Activated CD8-positive, alpha-beta T cell treated with anti-CD3 and anti-CD28 coated beads for 36 hours (primary cell): ENCODE measurements at places on chromosomes 1 and 21. TPM values are rescaled to one million over a fixed set of nuclear protein-coding genes. Genes with fewer than 3 reads are reported as not detected.

Gene TSTD1
- 70.8 TPM for total RNA-seq

Gene BATF3
- 61.3 TPM for total RNA-seq

Gene NR1I3
- total RNA-seq: not detected

Gene FCAMR
- not detected for total RNA-seq

Gene OR2T29
- total RNA-seq: not detected

Gene CD1B
- total RNA-seq: not detected

Gene NDUFS2
- 97.1 TPM for total RNA-seq

Gene TOMM20
- 159 TPM for total RNA-seq

Gene ATP5PF
- 154 TPM for total RNA-seq

Gene KRTAP15-1
- not detected for total RNA-seq

Gene TARS2
- total RNA-seq: 43.3 TPM

Gene C4BPB
- total RNA-seq: 2.2 TPM

Gene HHAT
- total RNA-seq: 0.99 TPM

Gene LCE5A
- total RNA-seq: not detected

Gene ZBTB8B
- total RNA-seq: not detected

Gene SPSB1
- 1.5 TPM for total RNA-seq

Gene CDKN2C
- 18.4 TPM for total RNA-seq

Gene PTCH2
- total RNA-seq: 0.97 TPM

Gene ENSA
- 177 TPM for total RNA-seq

Gene TDRD10
- total RNA-seq: not detected

Gene IRF6
- total RNA-seq: 1.2 TPM

Gene NBPF26
- total RNA-seq: 18.7 TPM

Gene CPLANE2
- 1.2 TPM for total RNA-seq

Gene CNTN2
- not detected for total RNA-seq

Gene TPTE
- not detected for total RNA-seq

Gene TRIM17
- total RNA-seq: 2.7 TPM

Gene CRYAA
- not detected for total RNA-seq

Gene BGLAP
- 2.5 TPM for total RNA-seq

Gene SMIM1
- total RNA-seq: 1.5 TPM

Gene L1TD1
- total RNA-seq: not detected

Gene REN
- total RNA-seq: not detected

Gene S100A8
- not detected for total RNA-seq
